Stimulated activated CD4-positive, alpha-beta T cell treated with anti-CD3 and anti-CD28 coated beads, Interleukin-1b, Interleukin-23, amount 100 ng/mL, for 1 hour (primary cell): ENCODE measurements at places on chromosomes 16 and 17.

DNA sequence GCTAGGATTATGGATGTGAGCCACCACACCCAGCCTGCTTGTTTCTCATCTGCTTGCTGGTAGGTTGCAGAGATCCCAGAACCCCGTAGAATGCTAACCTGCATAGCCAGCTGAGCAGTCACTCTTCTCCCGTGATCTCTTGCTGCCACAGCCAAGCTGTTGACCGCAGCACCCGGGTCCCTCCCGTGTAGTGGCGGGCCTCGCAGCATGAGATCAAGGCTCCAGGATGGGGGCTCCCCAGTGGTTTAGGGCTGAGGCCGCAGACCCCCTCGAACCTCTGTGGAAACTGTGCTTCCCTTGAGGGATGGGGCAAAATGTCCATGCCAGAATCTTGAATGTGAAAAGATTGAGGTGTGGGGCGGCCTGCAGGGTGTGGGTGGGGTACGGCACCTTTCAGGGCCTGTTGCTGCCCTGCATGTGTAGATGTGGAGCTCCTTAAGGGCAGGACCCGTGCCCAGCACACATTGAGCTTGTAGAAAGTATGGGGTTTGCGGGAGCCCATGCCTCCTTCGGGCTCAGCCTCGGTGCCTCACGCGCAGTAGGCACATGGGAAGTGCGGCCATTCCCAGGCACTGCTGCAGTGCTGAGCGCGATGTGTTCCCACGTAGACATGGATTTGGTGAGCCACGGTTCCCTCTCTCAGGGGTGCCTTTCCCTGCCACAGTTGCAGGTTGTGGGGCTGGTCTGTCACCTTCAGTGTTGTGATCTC, 99.9 kb downstream of the BANP start:
- no peak for DNase-seq

- no peak for DNase-seq
Measured at GRCh38 chr17:784143-784542, 2.0 kb downstream of the MRM3 start.

DNA sequence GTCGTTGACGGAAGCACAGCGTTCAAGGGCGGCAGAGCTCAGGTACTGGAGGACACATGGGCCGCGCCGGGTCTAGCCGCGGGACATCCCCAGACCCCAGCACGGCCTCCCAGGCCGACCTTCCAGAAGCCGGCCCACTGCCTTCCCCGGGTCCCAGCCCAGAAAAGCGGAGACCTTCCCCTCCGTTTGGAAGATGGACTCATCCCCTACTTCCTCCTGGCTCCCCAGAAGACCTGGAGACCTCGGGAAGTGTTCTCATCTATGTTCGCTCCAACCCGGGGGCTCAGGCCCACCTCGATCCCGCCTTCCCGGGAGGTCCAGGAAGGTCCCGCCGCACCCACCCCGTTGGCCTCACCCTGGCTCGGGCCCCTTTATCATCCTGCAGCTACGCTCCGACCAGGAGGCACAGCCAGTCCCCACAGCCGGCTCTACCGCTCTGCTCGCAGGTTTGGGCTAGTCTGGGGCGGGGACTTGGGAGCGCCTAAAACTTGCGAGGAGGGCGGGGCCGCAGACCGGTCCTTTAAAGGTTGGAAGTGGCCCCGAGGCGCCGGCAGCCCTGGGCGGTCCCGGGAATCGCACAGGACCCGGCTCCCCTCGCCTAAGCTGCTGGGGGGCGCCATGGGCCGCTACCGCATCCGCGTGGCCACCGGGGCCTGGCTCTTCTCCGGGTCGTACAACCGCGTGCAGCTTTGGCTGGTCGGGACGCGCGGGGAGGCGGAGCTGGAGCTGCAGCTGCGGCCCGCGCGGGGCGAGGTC, at the start of gene ALOX12:
Gene ALOX12 (plus strand): TSS at position 550 of the 756 bp plus-strand sequence. CDS start 69 bp downstream, at position 619.
- no peak for DNase-seq

- no peak for DNase-seq
Measured at GRCh38 chr16:86955136-86955855, 361.9 kb downstream of the C16orf95 start.

DNA sequence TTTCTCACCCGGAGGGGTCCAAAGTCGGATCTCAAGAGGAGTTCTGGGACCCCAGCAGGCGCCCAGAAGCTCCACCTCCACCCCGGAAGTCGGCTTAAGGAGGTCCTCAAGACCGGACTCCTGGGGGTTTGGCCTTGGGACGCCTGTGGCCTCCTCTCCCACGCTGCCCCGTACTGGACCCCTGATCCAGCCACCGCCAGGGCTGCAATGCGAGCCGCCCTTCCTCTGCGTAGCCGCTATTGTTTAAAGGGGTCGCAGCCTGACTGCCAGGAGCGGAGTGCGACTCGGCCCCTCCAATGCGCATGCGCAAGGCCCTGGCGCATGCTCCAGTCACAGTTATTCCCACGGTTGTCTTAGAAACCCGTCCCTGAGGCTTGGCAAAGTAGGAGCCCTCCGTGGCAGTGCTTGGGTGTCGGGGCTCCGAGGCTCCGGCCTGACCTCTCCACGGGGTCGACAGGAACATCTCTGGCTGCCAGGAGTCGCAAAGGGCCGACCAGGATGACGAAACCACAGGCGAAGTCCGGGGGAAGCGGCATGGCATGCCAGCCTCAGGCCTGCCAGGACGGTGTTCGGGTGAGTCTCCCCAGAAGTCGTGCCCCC, 719.0 kb downstream of the KCNJ18 start:
- no peak for DNase-seq

GRCh38 chr17:9346296-9346926, 229.2 kb downstream of the STX8 start:
- DNase-seq: no peak

- DNase-seq: no peak
Measured at GRCh38 chr16:88928405-88929090, 48.5 kb downstream of the CBFA2T3 start.

GRCh38 chr16:20611350-20611902, 35.3 kb upstream of the ACSM2B start:
- no peak for DNase-seq

- no peak for DNase-seq
Measured at GRCh38 chr17:81522491-81523401, 5.4 kb upstream of the FSCN2 start.

DNA sequence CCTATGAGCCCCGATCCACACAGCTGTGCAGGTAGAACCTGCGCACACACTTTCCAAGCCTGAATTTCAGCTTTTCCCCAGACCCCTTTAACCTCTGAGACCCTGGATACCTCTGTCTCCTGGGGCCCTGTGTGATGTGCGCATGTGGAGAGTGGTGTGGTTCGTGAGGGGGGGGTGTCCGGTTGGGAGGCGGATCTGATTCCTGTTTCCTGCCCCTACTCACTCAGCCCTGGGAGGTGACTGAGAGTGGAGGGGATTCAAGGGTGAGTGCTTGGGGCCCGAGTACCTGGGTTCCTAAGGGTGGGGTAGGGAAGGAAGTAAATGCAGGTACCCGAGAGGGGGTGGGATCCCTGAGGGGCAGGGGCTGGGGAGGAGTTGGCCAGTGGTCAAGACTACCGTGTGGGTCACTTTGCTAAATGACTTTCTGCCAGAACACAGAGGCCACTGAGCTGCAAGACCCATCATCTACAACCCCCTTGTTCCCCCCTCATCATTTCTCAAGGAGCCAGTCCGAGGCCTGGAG, 621 bp downstream of the ARHGEF15 start:
- DNase-seq: no peak

GRCh38 chr16:84427553-84427952, 59.2 kb downstream of the ATP2C2 start:
- DNase-seq: no peak

- DNase-seq: no peak
Measured at GRCh38 chr16:85637061-85637807, 24.1 kb downstream of the GSE1 start.

- DNase-seq: no peak
Measured at GRCh38 chr17:73228748-73229236, 32.9 kb downstream of the CPSF4L start.

GRCh38 chr16:80084614-80085013, 456.2 kb upstream of the DYNLRB2 start:
- no peak for DNase-seq

DNA sequence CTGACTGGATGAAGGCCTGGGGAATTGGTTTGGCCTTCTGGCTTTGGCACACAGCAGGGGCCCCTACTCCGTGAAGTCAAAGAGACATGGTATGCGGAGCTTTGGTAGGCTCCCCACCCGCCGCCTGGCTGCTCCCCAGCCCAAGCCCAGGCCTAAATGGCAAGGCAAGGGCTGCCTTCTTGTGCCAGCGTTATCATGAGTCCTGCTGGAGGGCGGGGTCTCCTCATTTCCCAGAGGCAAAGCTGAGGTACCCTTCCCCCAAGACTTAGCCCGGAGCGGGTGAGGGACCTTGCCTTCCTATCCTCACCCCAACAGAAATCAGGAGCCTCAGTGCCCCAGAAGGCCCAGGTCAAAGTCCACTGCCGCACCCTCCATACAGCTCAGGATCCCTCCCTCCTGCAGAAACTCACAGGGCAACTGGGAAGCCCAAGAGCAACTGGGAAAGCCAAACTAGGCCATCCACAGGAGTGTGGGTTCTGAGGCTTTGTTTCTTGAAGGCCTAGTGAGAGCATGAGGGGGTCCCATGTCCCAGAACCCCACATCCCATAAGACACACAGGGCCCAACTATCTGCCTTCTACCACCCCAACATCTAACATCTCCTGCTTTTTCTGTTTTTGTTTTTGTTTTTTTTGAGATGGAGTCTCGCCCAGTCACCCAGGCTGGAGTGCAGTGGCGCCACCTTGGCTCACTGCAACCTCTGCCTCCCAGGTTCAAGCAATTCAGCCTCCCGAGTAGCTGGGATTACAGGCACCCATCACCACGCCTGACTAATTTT, 9.3 kb downstream of the PGAP3 start:
- DNase-seq: no peak

DNA sequence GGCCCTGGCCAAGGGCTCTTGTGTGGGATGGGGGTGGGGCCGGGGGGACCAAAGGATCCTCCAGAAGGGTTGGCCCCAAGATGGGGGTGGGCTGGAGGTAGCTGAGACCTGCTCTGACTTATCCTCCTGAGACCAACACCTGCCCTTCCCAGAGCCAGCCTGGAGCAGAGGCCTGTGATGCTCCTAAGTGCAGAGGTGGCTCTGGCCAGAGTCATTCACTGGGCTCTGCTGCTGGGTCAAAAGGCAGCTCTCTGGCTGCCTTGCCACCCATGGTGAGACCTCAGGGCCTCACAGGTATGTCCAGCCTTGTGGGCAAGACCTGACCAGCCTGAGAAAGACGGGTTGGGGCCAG, 393 bp downstream of the SERPINF2 start:
- DNase-seq: no peak

DNA sequence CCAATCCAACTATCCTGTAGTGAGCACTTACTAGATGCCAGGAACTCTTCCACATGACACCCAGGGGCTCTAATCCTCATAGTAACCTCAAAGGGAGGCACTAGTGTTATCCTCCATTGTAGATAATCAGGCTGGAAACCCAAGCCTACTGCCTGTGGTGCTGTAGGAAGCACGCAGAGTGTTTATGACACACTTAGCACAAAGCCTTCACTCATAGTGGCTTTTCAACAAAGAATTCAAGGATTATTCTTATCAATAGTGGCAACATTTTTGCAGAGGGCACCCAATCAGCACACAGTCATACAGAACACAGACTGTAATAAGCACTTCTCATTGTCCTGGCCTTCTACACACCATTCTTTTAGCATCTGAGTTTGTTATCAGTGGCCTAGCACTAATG, 18.5 kb upstream of the SOX9 start:
- DNase-seq: no peak

- DNase-seq: no peak
Measured at GRCh38 chr17:32152130-32152529, 9.8 kb downstream of the RHOT1 start.

DNA sequence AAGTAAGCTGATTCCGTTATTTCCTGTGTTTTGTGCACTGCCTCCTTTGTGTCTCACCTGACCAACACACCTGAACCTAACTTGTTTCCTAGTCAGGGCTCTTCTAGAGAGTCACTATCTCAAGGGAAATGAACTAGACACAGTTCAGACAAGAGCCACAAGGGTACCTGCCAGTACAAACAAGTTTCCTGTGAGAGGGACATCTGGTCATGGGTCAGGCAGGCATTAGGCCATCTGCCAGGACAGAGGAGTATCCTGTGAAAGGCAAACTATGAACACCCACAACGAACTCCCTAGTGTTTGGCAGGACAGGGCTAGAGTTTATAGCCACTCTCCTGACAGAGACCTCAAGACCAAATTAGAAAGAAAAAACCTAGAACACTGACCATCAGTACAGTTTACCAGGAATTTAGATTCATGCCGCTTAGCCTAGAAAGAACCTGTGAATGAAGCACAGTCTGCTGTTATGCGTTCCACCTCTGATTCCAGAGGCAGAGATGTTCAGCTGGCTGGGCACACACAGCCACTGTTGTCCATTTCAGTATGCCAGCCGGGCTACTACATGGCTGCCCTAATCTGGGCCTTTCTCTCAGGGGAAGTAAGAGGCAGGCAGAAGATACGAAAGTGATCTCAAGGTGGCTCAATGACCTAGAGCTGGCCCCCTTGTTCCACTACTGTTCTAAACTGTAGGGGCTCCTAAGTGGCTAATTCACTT, 20.7 kb upstream of the GLG1 start:
- DNase-seq: no peak

DNA sequence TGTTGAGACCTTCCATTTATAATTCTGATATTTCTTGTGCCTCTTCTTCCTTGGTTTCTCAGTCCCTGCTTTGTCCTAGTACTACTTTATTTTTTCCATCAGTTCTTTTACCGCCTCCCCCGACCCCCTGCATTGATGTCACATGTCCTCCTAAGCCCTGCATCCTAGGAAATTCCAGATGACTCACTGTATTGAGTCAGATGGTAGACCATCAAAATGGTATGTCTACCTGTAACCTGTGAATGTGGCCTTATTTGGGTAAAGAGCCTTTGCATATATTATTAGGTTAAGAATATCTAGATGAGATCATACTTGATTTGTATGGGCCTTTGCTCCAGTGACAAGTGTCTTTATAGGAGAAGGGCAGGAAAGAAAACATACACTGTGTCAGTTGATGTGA, 515.3 kb upstream of the CA10 start:
- no peak for DNase-seq

DNA sequence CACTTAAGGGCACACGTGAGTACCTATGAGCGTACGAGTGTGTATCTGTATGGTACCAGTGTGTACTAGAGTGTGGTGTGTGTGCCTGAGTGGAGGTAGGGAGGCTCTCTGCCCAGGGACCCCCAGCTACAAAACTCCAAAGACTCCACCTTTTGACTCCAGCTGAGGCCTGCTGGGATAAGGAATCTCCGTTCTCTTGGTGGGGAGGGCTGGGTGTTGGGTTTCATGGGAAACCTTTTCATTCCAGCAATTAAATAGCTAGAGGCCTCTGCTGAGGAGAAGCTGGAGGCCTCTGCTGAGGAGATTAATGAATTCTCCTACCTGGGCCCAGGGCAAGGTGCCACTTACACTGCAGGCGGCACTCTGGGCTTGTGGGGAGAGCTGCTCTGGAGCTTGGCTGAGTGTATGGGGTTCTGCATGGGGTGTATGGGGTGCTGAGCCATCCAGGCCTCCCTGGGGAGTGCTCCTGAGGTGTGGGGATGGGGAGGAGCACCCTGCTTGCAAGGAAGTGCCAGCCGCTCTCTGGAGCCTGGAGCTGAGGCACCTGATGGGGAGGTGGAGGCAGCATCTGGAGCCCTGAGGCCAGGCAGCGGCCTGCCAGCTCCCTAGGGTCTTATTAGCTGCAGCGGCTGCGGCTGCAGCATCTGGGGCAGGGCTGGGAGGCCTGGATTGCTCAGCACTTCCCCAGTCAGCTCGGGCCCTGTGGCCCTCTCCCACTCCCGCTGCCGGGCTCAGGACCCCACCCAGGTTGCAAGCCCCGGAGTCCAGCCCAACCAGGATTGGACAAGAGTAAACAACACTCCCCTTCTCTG, 4.6 kb downstream of the ANKRD13B start:
- DNase-seq: no peak

- no peak for DNase-seq
Measured at GRCh38 chr17:44794851-44795413, 35.2 kb downstream of the GJC1 start.
